ENCODE measurements at places on chromosomes 11 and 22.
A peak's percentile ranks its signal among the peaks of the same experiment; 100 is the strongest.

DNA sequence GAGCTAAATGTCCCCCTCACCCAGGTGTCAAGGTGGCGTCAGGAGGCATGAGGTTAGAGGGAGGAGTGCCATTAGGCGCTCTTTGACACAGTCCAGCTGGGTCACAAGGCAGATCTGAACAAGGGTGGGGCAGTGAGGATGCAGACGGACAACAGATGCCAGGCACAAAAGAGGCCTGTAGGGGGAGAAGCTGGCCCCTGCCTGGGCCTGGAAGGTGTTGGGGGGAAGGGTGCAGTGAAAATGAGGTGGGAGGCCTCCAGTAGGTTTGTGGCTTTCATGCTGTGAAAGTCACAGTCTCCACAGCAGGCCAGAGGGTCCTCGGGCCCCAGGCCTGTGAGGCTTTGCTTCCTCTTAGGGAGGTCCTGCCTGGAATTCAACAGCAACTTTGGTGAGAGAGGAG, 85.0 kb upstream of the PLET1 start:
- DNase-seq, result no peak

GRCh38 chr11:14583252-14584034, 60.2 kb upstream of the PDE3B start:
- DNase-seq, result no peak

DNA sequence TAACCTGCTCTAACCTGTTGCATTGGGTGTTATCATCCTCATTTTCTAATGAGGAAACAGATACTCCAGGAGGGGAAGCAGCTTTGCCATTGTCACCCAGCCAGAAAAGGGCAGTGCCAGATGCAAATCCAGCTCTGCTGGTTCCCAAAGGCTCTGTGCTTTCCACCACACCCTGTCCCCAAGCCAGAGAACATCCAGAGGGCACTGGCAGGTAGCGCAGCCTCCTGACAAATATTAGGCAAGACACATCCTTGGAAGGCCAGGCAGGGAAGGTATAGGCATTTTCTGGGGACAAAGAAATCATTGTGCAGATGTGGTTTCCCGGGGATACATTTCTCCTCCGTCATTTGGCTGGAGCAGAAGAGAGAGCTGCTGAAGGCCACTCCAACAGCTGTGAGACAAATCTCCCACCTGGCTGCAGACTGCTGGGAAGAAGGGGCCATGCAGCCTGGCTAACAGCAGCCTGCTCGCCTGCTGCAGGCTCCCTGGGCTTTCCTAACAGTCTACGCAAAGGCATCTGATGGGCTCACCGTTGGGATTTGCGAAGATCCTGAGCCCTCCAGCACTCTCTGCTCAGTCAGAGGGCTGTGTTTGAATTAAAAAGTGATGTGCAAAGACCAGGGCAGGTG, 93.9 kb upstream of the PITPNB start:
- DNase-seq, result peak; percentile 4

GRCh38 chr11:60378354-60378753, at the start of gene MS4A7:
TSS of gene MS4A7 (plus strand) at chr11:60378532. CDS start at chr11:60383142, 4,610 bp downstream.
- DNase-seq, result no peak

DNA sequence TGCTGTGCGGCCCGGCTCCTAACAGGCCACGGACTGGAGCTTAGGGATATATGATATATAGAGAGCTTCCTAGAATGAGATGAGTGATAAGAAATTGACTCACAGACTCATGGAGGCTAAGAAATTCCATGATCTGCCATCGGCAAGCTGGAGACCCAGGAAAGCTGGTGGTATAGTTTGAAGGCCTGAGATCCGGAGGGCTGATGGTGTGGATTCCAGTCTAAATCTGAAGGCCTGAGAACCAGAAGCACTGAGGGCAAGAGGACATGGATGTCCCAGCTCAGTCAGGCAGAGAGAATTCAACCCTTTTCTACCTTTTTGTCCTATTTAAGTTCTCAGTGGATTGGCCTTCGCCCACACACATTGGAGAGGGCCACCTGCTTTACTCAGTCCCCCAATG, 564.8 kb downstream of the TBC1D22A start:
- DNase-seq, result no peak

GRCh38 chr11:37107831-37108230, 509.8 kb upstream of the RAG2 start:
- DNase-seq, result no peak

- DNase-seq, result no peak
Observed at GRCh38 chr11:133078012-133078411, 454.3 kb downstream of the OPCML start.

DNA sequence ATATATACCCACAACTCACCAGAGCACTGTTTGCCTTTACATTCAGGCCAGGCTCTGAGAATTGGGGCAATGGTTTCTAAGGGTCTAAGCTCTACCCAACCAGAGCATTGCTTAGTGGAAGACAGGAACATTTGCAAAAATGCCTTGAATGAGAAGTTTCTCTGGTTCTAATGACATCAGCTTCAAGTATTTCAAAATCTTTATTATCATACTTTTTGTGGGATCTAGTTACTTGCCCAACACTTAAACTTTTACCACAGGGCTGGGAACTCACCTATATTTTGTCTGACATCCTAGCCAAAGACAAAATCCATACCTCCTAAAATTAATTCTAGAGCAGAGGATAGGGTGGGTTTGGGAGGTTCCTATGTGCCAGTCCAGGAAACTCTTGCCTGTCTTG, 51.5 kb downstream of the INSC start:
- DNase-seq, result no peak

DNA sequence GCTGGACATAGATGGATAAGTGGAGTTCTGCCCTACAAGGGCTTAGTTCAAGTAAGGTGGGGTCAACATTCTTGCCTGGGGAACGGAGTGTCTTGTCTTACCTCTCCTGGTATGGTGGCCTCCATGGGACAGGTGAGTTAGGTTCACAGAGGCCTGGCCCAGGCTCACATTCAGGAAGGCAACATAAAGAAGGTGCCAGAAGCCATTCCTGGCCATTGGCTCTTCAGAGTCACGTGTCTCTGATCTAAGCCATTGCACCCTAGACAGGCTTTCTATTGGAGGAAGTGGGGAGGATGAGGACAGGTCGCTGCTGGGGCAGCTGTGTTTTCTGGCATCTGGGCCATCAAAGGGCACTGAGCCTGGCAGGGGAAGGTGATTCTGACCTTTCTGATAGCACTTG, 14.8 kb downstream of the LMO2 start:
- no peak for DNase-seq

DNA sequence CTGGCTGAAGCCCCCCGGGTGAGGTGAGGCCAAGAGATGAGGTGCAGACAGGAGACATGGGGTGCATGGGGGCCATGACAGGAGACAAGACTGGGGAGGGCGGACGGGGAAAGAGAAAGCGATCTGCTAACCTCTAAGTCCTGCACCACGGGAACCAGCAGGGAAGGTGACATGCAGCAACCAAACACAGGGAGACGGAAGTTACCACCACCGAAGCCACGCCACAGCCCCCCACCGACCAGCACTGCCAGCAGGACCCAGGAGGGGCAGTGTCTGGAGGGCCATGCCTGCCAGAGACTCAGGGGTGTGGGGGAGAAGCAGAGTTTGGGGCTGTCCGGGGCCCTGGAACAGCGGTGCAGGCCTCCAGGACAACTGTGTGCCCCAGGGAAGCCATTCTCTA, 14.1 kb upstream of the RASL10A start:
- no peak for DNase-seq

DNA sequence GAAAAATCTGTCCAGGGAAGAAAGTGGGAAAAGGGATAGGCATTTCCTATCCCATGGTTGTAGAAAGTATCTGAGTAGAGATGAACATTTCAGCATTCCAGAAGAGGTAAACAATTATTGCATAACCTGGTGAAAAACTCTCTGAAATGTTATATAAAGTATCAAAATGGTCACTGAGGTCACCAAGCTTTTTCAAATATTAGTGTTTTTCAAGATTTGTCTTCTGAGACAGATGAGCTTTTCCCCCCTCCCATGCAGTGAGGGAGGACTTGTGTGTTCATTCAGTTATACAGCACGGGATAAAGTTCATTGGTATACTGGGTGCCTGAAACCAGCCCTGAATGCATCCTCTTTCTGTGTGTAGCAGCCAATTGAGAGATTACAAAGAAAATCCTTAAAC, 1.9 kb upstream of the DEPDC7 start:
- DNase-seq, result no peak

DNA sequence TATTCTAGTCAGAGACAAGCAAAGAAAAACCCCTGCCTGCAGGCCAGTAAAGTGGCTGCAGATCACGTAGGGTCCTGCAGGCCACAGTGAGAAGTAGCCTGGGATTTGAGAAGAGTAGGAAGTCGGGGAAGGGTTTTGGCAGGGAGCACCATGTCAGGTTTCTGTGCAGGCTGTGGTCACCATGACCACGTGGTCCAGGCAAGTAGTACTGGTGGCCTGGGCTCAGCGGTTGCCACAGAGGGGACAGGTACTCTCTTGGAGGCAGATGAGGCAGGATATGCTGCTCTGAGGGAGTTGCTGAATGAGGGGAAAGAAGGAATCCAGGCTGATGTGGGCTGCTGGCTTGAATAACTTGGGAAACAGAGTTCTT, 46.5 kb downstream of the PISD start:
- no peak for DNase-seq

DNA sequence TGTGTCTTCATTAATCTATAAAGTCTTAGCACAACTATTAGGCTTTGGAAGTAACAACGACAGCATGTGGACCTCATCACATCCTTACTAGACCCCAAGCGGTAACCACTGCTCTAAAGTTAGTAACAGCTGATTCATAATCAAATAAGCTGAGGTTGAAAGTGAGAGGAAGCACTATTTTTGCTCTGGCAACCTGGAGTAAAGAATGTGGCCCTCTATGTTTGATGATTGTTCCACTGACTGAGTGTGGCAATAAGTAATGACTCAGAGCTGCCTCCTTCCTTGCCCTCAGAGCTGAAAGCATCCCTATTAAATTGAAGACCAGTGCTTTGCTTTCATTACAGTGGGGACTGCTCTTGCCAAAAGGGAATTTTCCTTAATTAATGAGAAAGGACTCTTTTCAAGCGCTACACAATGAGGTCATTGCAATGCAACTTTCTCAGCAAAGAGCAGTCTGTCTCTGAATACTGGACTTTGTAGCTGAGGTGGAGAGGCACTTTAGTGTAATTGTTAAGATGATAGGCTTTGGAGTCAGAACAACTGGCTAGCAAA, 906.1 kb upstream of the RAG2 start:
- peak; percentile 55 for DNase-seq

DNA sequence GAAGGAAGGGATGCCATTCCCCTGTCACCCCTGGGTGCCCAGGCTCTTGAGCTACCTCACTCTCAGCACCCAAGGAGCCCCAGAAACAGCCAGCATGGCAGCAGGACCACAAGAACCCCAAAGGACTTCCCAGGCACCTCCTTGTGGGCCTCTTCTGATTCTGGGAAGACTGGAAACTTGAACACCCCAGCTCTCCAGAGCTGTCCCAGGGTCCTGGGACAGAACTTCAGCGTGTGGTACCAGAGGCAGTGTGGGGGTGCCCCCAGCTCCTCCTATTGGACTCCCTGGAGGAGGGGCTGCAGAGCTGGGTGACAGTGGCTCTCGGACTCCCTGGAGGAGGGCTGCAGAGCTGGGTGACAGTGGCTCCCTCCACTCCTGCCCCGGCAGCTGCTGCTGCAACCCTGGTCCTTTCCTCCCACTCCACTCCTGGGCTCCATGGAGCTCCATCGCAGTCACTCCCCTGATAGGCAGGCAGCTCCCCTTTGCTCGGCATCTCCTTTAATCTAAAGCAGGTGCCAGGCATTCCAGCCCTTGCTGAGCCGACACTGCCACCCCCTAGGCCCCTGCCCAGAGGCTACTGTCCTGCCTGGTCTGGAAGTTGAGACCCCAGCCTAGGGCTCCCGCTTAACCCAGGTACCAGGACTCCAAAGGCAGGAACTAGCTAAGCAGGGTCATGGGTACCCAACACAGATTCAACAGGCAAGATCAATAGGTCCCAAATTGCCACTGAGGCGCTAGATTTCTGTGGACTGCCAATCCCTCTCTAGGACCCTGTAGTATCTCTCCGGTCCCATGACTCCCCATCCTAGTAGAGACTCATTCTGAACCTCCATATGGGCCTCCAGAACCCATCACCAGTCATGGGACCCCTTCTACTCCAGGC, 2.7 kb downstream of the BCL9L start:
- DNase-seq, result no peak

DNA sequence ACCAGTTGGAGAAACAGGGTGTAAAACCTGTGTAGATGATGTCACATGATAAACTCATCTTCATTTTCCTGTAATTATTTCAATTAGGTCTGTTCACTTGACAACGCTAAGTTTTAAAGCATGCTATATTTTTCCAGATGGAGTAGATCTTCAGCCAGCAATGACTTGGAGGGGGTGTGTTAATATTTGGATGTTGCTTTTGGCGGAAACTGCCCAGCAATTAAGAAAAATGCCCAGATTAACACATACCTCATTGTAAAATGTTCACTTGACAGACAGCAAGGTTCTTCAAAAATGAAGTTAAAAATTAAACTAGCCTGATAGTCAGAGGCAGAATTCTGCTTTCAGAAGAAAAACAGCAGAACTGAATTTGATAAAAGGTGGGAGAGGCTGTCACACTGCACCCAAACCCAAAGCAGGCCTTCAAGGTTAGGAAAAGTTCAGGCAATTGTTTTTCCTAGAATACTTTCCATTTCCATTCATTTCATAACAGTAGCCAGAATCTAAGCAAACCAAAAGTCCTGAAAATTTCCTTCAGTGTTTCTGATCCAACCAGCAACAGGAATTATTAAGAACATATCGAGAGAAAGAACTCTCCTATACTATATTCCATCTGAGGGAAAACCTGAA, 33.0 kb downstream of the VSIG10L2 start:
- no peak for DNase-seq

GRCh38 chr11:117868088-117868487, 8.4 kb downstream of the FXYD6 start:
- DNase-seq, result no peak

DNA sequence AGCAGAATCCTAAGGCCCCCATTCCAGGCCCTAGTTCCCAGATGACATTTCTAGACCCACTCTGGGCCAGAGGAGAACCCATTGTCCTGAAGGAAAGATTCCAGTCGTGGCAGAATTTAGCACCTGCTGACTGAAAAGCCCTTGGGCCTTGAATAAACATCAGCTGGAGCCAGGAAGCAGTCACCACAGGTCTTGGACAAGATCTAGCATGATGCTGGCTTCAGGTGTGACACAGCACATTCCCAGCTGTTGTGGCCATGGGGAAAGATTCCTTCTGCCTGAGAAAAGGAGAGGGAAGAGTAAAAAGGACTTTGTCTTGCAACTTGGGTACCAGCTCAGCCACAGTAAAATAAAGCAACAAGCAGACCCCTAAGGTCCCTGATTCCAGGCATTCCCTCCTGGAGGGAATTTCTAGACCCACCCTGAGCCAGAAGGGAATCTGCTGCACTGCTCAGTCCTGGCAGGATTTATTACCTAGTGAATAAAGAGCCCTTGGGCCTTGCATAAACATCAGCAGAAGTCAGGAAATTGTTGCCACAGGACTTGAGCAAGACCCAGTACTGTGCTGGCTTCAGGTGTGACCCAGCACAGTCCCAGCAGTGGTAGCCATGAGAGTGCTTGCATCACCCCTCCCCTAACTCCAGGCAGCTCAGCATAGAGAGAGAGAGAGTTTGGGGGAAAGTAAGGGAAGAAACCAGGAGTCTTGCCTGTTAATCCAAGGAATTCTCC, 42.5 kb upstream of the PAMR1 start:
- DNase-seq, result peak; percentile 74

DNA sequence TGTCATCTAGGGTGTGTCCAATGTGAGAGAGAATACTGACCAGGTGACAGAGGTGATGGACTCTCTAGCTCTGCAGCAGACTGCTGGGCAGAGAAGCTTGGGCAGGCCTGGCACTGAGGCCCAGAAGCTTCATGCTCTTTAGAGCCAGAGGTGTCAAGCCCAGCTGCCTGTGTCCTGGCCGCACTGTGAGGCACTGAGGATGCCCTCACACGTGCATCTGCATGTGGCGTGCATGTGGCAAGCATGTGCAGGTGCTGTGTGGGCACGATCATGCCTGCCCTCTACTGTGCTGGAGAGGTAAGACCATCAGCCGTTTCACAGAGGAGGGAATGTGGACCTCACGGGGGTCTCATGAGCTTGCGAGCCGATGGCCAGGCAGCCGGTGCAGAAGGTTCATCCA, 15.8 kb upstream of the TXNRD2 start:
- DNase-seq, result peak; percentile 34
